GM23248 (cell line): ENCODE measurements at places on chromosomes 12 and 14. TPM values are rescaled to one million over a fixed set of nuclear protein-coding genes. Genes with fewer than 3 reads are reported as not detected.

Gene LBHD2
- total RNA-seq, result not detected in 2 replicates

Gene COL2A1
- total RNA-seq, result not detected in 2 replicates

Gene ATG14
- total RNA-seq, result 14.7 and 14.9 TPM in 2 replicates

Gene GPR132
- total RNA-seq, result not detected in 2 replicates
